ENCODE measurements at places on chromosomes 11 and 22.

GRCh38 chr11:118618991-118619375 lies 11.6 kb downstream of the PHLDB1 start:
- peak; percentile 85 for DNase-seq

DNA sequence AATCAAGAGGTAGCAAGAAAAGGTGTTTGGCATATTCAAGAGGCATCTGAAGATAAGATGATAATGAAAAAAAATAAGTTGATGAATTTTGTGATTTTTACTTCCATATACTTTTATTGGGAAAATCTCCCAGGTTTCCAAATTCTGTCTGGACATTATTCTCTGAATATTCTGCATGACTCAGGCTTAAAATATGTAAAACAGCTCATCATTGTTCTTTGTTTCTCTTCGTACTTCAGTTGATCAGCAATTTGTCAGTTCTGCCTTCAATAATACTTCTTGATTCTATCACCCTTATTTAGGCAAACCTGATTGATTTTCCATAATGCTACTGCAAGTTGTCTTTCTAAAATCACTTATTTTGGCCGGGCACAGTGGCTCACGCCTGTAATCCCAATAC lies 30.2 kb downstream of the GTF2H1 start:
- no peak for DNase-seq

GRCh38 chr11:66768818-66769217 lies 39.8 kb upstream of the SPTBN2 start:
- no peak for DNase-seq

GRCh38 chr11:66056501-66056900 lies 4.3 kb downstream of the SF3B2 start:
- no peak for DNase-seq

GRCh38 chr11:95599959-95600586 lies 189.5 kb downstream of the FAM76B start:
- no peak for DNase-seq

- no peak for DNase-seq
Observed at GRCh38 chr22:37254867-37255233, 10.8 kb upstream of the RAC2 start.

DNA sequence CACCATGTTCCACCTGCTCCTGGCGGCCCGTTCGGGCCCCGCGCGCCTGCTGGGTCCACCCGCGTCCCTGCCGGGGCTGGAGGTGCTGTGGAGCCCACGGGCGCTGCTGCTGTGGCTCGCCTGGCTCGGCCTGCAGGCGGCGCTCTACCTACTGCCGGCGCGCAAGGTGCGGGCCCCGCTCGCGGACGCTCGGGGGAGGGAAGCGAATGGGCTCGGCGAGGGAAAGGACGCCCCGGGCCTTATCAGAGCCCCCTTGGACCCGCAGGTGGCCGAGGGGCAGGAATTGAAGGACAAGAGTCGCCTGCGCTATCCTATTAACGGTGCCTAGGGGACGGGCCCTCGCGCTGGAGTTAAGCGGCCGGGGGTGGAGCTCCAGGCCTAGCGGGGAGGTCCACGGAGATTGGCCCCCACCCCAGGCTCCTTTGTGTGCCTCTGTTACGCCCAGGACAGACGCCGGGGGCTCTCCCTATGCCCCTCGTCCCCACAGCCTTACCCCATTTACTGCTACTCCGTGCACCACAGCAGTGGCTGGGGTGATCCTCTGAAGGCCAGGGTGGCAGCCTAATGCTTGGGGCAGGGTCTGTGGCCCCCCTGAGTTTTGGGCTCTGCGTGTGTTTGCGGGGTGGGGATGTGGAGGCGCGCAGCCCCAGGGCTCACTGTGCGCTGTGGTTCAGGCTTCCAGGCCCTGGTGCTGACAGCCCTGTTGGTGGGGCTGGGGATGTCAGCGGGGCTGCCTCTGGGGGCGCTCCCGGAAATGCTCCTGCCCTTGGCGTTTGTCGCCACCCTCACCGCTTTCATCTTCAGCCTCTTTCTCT lies 1.1 kb downstream of the TM7SF2 start:
- DNase-seq: peak; percentile 75

GRCh38 chr11:32053151-32053888 lies 37.6 kb upstream of the RCN1 start:
- no peak for DNase-seq

DNA sequence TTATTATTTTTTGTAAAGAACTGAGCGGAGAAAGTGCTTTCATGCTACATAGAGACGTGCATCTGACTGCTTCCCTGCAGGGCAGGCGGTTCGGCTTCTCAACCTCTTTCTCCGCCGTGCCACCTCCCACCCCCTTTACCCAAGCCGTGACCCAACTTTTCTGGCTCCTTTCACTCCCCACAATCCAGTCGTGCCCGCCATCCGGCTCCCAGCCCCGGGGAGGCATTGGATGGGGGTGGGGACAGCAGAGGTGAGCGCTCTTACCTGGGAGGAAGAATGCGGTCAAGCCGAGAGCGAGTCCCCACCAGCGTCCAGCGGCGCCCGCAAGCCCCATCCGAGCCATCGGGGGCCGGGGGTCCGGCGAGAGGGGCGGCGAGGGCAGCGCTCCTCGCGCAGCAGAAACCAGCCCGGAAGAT lies 781 bp downstream of the NECTIN1 start:
- DNase-seq: no peak

DNA sequence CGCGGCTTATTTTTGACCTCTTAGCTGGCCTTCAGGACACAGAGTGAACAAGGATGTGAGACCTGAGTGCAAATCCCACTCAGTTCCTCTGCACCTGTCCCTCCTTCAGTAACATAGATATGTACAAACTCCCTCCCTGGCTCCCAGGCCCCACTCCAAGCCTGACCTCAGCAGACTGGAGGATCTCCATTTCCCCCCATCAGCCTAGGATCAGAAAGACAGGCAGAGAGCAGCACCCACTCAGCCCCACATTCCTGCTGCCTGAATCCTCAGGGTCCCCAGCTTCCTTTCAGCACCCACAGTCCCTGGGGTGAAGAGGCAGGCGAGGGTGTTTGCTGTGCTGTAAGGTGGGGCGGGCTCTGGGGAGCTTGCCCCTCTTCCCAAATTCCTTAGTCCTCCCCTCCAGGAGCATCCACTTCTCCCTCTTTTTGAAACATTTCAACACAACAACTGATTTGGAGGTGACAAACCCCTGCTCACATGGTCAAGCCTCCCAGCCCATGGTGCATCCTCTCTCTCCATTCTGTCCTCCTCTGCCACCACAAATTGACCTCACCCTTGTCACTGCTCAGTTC lies 151.1 kb downstream of the FEZ1 start:
- no peak for DNase-seq

Data from suprapubic skin (tissue), 4 donors.